ENCODE measurements at places on chromosomes 2 and 18. TPM values are rescaled to one million over a fixed set of nuclear protein-coding genes. Genes with fewer than 3 reads are reported as not detected.

DNA sequence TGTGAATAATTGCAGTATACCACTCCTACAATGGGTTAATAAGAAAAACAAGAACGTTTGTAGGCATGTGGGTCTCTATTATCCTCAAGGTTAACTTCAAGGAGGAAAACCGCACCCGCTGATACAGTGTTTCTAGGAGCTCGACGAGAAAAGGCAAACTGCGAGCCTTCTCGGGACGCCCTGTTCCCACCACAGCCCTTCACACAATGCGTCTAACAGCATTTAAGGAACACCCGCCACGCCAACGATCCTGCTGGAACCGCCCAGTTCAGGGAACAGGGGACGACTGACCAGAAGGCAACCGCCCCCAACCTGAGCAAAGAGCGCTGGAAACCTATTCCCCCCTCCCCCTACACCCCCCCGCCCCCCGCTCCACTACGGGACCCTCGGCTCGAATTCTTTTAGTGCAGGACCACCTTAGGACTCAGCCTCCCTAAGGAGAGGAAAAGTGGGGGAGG lies 710 bp upstream of the TMSB10 start:
- peak; percentile 39 for DNase-seq

- no peak for DNase-seq
Measured at GRCh38 chr2:180892091-180892490, 88.3 kb upstream of the UBE2E3 start.

DNA sequence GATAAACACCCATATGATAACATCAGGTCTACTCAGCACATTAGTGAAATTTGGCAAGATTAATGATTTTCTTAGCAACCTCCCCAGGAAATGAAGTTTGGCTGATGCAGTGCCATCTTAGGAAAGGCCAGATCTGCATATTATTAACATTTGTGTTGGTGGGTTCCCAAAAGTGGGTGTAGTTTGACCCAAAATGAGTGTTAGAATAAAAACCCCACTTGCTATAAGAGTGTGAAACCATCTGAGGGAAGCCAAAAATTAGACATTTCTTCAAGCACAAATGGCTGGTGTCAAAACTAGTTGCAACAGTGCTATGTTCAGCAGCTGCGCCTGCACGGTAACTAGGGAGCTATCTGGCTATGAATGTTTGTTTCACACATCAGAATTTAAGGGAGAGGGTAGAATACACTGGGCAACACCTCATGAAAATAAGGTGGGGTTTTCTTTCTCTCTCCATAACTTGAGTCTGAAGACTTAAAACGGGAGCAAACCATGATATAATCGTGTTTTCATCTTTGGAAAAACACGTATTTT lies 15.9 kb upstream of the CSRNP3 start:
- no peak for DNase-seq

- no peak for DNase-seq
Measured at GRCh38 chr2:43340066-43340465, 113.7 kb upstream of the ZFP36L2 start.

- DNase-seq: peak; percentile 14
Measured at GRCh38 chr2:173076581-173077345, 1.1 kb downstream of the MAP3K20 start.

DNA sequence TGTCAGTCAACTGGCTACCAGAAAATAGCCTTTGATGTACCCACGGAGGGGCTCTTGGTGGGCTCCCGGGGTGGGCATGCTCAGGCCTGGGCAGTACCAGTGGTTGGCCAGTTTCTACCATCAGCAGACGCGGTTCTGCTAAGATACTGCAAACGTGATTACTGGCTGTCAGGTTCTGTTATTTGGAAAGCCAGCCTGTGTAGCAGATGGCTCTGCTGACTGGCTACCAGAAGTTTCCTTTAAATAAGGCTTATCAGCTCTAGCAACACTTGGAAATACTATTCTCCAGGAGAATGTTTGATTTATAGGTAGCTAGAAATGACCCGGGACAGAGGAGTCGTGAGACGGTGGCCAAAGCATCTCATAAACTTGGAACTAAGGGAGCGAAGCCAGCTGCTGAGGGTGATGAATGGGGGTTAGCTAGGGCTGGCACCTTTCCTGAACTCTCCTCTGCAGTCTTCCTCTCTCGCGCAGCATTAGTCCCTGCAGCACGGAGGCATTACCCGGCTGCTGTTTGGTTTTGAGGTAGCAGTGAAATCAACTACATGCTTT lies 171.9 kb downstream of the AGAP1 start:
- no peak for DNase-seq

DNA sequence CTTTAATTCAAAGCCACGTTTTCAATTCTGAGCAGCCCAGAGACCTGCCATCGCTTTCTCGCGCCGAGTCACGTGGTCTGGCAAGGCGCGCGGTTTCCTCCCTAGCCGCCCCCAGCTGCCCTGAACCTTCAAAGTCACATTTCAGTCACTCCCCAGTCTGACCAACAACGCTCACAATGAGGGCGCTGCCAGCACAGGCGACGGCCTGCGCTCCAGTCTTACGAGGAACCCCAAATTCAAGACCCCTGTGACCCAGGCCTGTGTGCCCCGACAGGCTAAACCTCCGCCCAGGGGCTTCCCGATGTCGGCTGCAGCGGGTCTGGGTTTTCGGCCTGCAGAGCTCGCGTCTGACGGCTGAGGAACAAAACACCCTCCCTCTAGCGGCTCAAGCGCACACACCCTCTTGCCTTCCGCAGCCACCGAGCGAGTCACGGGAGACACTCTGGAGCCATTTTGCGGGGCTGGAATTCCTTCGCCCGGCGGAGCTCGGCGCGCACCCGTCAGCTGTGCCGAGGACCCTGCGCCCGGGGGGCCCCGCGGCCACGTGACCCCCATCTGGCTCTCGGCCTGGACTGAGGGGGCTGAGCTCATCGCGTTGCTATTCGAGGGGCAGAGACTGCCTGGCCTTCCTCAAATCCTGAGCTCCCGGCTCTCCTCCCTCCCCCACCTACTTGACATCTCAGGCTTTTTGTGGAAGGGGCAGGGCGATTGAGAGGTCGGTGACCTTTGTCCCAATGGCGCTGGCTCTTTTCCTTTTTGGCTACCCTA lies 69.9 kb upstream of the ITGB6 start:
- peak; percentile 64 for DNase-seq

- DNase-seq: no peak
Measured at GRCh38 chr18:44743631-44744030, 62.9 kb downstream of the SETBP1 start.

DNA sequence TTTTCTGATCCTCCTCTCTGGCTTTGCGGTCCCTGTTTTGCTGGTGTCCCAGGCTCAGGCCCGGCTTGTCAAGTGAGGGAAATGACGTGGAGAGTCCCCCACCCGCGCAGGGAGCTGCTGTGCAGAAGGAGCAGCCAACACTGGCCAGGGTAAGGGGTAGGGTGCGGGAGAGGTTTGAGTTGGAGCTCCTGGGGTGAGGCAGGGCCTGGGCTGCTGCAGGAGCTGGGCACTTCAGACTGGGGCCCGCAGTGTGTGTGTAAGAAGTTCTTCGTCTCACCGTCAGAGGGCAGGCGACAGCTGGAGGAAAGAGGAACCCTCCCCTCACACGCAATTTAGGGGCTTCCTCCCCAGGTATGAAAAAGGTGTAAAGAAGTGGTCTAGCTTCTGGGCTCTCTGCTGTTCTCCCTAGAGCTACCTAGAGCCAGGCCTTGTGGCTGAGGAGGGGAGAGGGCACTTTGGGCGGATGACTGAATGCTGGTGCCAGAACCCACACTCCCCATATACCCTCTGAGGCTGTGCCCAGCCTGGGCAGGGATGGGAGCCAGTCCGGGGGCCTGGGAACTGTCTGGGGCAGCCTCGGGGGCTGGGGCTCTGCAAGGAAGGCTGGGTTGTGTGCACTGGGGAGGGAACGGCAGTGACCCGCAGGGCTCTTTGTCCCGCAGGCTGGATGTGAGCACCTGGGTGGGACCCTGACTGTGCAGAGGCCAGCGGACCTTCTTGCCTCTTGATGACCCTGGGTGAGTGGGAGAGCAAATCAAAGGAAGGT lies 11.8 kb downstream of the CELF4 start:
- no peak for DNase-seq

DNA sequence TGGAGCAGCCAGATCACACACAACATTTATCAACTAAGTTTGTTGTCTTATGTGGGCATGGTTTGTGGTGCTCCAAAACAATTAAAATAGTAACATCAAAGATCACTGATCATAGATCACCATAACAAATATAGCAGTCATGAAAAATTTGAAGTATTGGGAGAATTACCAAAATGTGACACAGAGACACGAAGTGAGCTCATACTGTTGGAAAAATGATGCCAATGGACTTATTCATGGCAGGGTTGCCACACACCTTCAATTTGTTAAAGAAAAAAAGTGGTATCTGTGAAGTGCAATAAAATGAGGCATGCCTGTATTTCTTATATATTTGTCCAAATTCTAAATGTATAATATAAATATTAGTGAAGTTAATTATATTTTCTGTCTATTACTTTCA lies 42.9 kb upstream of the CABYR start:
- DNase-seq: no peak

DNA sequence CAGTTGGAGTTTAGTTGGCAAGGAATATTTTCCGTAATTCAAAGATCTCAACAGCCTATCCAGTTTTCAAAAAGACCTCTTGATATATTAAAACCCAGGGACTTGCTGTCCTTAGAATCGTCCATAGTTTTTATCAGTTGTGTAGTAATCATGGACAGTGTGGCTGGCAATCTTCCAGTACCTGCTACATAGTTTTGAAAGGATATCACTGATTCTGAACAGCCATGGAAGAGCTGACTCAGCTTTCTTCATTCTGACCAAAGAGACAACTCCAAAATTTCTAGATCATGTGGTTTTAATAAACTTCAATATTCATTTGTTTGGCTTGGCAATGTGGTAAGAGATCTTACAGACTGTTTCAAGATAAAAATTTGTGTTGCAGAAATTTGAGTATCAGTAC lies 616.7 kb downstream of the TDRD15 start:
- DNase-seq: no peak

SLC40A1 gene
- 3.8 TPM for total RNA-seq

MAP3K2 gene
- 27.1 TPM for total RNA-seq

ZNF236 gene
- total RNA-seq: 17.7 TPM

OR6B3 gene
- total RNA-seq: not detected

TANC1 gene
- 2.3 TPM for total RNA-seq
